ENCODE measurements at places on chromosomes 7 and 10.

DNA sequence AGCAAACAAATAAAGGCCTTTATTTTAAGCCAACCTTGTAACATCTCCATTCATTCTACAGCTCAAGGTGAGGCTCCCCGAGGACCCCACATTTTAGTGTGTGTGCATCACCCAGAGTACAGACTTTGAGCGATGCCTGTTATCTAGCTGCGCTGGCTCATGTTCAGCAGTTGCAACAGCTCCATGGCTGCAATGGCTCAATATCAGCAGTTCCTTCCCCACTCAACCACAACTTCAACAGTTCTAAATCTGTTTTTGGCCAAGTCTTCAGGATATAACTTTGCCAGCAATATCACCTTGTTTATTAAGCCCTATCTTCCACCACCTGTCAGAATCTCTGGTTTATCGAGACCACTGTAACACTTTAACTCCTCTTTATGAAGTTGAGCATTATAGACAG, 95.8 kb downstream of the WNT2 start:
- no peak overlapping the region for H3K4me3 ChIP-seq
- no peaks in the 10 kb centered on the region for H3K27me3 ChIP-seq
- H3K4me1 ChIP-seq = no peaks in the 10 kb centered on the region
- no peaks in the 10 kb centered on the region for H3K36me3 ChIP-seq
- DNase-seq = no peak

DNA sequence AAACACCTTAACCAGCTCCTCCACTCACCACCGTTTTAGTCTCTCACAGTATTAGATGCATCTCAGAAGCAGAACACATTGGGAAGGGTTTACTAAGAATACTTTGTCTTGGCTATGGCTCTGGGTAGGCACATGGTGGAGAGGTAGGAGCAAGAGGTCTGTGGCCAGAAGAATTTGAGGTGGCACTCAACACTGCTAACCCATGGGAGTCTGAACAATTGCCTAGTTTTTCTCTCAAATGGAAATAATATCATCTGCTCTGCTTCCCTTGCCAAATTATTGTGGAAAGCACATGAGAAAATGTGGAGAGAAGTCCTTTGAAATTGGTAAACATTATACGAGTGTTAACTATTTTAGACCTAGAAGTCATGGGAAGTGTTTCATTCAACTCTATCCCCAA, 214.3 kb downstream of the SKAP2 start:
- no peaks in the 10 kb centered on the region for H3K36me3 ChIP-seq
- DNase-seq = no peak
- H3K4me1 ChIP-seq = peaks cover 4% of the 10 kb centered on the region
- H3K27me3 ChIP-seq = no peaks in the 10 kb centered on the region
- no peak overlapping the region for H3K27ac ChIP-seq

GRCh38 chr7:47332681-47333553, 249.0 kb downstream of the TNS3 start:
- no peaks in the 10 kb centered on the region for H3K27me3 ChIP-seq
- no peaks in the 10 kb centered on the region for H3K4me1 ChIP-seq
- H3K36me3 ChIP-seq = no peaks in the 10 kb centered on the region

- H3K4me3 ChIP-seq = no peak overlapping the region
- no peaks in the 10 kb centered on the region for H3K36me3 ChIP-seq
- H3K4me1 ChIP-seq = no peaks in the 10 kb centered on the region
- no peak overlapping the region for H3K27ac ChIP-seq
- H3K27me3 ChIP-seq = no peaks in the 10 kb centered on the region
Observed at GRCh38 chr7:154767142-154767541, 235.8 kb downstream of the PAXIP1 start.

DNA sequence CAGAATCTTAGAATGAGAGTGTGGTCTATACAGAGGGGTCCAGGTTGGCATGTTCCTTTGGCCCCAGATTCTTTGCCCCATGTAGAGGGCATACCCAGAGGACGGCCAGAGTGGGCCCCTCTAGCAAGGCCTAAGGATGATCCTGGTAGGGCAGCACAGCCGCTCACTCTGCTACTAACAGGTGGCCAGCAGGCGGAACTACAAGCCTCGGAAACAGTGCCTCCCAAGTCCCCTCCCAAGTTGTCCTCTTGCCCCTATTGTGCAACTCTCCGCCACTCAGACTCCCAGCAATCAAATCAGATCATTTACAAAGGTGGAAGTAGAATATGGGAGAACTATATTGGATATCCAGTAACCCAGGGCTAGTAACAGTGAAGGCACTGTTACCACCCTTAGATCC, 107.4 kb downstream of the STRA8 start:
- H3K4me1 ChIP-seq = no peaks in the 10 kb centered on the region
- H3K27ac ChIP-seq = no peak overlapping the region
- no peaks in the 10 kb centered on the region for H3K27me3 ChIP-seq
- no peak for DNase-seq
- H3K36me3 ChIP-seq = no peaks in the 10 kb centered on the region

Measured in thymus (tissue), 14 donors.